Effector memory CD4-positive, alpha-beta T cell (primary cell): ENCODE measurements at places on chromosomes 3 and 15.

GRCh38 chr3:123068601-123069381 is 2.0 kb downstream of the PDIA5 start:
- DNase-seq: no peak

DNA sequence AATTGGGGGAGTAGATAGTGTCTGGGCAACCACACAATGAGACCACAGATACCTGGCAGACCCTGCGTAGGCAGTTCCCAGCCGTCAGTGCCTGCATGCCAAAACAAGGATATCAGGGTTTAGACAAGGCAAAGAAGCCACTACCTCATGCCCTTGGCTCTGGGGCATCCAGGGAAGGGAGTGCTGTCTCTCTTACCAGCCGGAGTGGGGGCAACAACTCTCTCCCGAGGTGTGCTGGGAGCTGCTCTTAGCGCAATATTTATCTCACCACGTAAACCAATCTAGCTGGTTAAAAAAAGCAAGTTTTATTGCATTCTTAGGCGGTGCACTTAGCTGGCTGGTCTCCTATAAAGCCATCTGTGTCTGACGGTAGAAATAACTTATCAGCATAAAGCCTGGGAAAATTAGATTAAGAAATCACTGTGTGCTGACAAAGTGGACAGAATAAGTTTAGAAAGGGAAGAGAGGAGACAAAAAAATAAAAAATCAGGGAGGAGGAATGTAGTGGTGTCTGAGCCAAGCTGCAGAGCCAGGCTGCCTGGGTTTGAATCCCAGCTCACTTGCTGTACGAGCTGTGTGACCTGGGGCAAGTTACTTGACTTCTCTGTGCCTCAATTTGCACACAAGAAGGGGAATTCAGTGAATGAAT is 273.2 kb downstream of the PDZRN3 start:
- no peak for DNase-seq

DNA sequence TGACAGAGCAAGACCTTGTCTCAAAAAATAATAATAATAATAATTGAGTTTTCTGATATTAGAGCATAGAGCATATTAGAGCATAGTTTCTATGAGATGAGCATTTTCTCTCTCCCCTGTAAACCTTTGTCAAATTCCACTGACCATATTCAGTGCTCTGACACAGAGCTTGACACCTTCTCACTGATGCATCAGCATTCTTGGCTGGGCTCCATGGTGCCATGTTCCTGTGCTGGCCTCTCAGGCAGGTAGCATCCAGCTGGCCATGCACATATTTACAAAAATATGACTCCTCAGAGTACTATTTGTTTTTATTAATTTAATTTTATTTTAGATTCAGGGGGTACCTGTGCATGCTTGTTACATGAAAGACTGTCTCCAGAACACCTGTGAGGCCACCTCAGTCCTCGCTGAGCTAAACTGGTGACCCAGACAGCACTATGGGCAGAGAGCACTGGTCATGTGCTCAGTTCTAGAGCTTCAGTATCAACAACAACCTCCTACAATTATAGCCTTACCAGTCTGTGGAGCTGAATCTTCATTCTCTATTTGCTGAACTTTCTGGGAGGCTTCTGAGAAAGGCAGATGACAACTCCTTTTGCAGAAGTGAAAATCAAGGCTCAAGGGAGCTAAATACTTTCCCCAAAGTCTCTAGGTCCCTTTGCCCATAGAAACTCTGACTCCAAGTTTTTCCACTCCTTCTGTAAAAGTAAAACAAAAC is 21.6 kb upstream of the SLC28A2 start:
- DNase-seq: no peak

DNA sequence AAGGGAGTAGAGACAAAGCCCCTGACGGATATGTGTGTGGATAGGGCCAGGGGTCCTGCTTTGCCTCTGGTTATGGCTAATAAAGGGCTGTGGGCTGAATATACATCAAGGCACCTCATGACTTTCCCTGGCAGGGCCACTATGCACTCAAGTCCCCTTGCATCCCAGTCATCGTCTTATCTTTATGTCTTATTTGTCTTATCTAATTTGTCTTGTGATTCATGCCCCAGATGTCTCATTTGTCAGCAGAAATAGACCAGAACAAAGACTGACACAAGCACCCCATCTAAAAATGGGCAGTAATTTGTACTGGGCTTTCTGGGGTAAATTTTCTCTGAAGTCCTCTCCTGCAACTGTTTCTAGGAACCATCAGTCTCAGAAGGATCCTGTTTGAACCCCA is 68.6 kb downstream of the ITGA11 start:
- DNase-seq: no peak

- DNase-seq: no peak
These were observed 104.3 kb downstream of the MEX3B start for GRCh38 chr15:81941479-81941878.

DNA sequence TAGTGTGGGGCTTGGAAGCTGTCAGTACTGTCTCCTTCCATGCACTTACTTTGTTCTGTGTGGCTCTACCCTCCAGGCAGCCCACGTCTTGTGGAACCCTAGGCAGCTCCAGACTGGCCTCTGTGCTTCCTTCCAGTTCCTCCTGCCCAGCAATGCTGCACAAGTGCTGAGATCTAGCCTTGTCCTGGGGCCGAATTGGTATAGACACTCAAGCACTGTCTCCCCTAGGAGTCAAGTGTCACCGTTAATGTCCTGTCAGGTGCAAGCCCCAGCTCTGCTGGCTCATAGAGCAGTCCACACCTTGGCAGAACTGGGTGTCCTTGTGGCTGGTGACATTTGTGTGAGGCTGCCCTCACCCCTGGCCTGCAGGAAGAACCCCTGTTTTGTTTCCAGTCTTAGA is 130.1 kb downstream of the EEFSEC start:
- no peak for DNase-seq

- DNase-seq: no peak
These were observed 32.3 kb downstream of the STOML1 start for GRCh38 chr15:73959801-73960200.

DNA sequence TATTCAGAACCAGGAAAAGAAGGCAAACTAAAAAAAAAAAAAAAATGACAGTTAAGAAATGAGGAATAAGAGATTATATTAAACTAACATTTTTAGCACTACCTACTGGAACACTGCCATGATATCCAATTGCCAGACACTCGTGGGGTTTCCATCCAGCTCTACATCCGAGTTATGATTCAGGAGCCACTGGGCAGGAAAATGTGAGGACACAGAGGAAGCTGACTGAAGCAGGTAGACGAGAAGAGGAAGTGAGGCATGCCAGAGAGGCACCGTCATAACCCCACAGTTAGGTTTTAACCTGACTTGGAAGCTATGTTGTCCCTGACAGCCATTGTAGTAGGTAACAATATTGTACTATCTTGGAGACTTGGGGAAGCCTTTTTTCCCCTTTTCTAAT is 495.0 kb downstream of the NLGN1 start:
- no peak for DNase-seq

DNA sequence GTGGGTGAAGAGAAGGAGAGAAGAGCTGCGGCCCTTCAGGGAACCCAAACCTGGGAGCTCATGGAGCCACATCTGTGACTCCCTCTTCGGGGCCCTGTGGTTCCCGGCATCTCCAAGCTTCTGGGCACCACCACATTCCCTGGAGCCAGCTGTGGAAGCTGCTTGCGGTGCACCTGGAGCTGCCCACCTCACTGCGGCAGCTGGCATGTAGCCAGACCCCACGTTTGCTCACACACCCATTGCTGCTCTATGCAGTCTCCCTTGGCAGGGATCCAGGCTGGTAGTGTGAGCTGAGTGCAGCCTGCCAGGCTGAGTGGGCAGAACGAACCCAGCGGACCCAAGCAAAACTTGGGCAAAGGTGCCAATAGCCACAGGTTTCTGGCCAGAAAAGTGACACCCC is 16.8 kb upstream of the PLA2G4E start:
- DNase-seq: no peak

DNA sequence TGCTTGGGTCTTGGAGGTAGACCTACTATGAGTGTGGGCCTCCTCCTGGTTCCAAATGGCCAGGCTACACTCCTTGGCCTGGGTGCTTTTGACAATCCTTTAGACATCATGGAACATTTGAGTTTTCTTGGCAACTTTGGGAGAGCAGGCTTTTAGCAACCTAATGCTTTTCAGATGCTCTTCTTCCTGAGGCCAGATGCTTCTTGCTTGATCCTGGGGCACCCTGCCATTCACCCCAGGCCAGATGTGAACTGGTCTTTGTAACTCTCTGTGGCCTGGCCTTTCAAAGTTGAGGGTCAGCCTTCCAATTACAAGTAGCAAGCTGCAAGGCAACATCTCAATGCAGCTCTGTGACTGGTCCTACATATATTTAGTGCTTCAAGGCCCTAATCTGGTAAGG is 40.5 kb downstream of the RTP1 start:
- DNase-seq: no peak

DNA sequence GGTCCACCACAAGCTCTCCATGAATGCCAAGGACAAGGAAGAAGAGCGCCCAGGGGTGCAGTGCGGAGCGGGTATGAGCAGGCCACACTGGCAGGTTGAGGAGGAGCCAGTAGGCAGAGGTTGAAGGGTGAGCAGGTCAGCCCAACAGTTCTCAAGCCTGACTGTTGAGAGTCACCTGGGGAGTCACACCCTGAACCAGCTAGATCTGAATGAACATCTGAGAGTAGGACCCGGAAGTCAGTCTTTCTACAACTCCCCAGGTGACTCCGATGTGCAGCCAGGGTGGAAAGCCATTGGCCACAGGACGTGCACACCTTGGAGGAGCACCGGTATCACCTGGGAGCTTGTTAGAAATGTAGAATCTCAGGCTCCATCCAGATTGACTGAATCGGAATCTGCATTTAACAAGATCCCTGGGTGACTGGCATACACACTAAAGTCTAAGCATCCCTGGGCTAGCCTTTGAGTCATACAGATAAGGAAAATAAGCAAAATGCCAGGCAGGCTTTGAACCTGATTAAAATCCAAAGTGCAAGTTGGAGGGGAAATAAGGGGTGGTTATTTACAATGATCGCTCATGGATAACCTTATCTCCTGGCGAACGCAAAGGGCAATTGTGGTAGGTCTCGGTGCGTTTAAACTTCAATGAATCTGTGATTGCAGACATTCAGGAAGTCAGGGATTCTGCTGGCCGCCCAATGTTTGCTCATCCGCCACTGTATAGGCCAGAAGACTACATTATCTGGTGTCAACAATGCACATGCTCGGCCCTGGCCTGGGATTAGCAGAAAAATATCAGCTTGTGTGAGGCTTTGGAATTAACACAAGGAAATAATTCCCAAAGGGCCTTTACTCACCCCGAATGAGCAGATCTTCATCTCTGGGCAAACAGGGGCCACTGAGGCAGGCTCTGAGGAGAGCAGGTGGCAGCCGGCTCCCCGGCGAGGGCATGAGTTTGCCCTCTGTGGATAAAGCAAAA is 11.7 kb upstream of the LYZL4 start:
- DNase-seq: no peak

DNA sequence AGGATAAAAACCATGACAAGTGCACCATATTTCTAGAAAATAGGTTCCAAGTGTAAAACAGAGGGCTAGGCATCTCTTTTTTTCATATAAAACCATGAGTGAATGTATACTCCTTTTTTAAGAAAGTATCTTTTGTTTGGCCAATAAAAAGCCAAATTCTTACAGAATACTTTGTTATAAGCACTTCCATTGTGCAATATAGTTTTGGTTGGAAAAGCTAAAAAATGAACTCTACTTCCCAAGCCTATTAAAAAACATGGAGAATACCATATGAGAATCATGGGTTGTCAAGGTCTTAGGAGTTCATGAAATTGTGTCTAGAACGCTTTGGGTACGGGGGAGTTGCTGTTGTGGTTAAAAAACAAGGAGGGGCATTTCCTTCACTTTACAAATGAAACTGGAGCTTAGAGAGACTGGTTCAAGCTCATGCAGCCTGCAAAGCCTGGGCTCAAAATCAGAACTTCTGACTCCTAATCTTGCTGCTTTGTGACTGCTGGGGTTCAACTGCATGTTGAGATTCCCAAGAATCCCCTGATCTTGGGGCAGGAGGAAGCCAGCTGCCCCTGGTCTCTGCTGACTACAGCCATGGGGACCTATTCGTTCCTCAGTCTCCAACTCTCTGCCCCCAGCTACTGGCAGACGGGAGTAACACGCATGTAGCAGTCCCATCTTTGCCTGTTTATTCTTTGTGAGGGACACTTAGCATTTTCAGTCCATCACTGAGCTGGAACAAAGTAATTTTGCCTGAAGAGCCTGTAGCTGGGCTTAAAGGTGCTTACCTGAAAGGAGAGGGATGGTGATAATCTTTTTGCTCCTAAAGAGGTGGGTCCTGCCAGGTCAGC is 229.1 kb downstream of the CHST2 start:
- DNase-seq: no peak

GRCh38 chr15:101167753-101168462 is 83.9 kb downstream of the CHSY1 start:
- DNase-seq: no peak

DNA sequence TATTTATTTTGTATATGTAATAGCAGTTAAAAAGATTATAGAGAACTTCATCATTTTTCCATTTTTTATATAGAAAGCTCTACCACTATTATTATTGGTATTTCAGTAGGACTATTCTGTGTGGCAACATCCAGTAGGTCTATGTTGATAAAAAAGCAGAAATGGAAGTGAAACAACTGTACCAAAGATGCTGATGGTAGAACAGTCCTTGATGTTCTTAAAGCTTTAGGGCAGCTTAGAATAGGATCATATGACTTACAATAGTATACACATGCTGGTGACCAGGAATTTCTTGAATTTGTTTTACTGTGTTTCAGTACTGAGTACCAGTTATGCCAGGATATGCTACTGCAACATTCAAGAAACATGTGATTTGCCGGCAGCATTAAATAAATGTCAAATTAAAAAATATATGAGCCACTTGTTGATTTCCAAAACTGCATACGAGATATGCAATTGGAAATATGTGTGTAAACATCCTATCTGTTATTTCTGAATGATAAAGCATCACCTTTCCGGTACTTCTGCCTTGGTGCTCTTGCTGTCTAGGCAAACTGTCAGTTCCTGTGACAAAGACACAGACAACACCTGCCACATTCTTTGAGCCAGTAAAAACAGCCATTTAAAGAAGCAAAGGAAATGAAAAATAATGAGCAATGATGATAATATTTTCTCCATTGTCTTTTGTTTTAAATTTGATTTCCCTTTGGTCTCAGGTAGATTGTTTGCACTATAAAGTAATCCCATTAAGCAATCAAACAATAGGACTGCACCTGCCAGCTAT is 649.2 kb downstream of the ZPLD1 start:
- no peak for DNase-seq

GRCh38 chr3:155704771-155705559 is 39.9 kb downstream of the PLCH1 start:
- no peak for DNase-seq

GRCh38 chr3:176953106-176954060 is 243.9 kb downstream of the TBL1XR1 start:
- no peak for DNase-seq
